Stimulated activated CD8-positive, alpha-beta memory T cell treated with anti-CD3 and anti-CD28 coated beads, Interleukin-2, amount 100 ng/mL, for 48 hours (primary cell): ENCODE measurements at places on chromosomes 3 and 15.
A peak's percentile ranks its signal among the peaks of the same experiment; 100 is the strongest.

DNA sequence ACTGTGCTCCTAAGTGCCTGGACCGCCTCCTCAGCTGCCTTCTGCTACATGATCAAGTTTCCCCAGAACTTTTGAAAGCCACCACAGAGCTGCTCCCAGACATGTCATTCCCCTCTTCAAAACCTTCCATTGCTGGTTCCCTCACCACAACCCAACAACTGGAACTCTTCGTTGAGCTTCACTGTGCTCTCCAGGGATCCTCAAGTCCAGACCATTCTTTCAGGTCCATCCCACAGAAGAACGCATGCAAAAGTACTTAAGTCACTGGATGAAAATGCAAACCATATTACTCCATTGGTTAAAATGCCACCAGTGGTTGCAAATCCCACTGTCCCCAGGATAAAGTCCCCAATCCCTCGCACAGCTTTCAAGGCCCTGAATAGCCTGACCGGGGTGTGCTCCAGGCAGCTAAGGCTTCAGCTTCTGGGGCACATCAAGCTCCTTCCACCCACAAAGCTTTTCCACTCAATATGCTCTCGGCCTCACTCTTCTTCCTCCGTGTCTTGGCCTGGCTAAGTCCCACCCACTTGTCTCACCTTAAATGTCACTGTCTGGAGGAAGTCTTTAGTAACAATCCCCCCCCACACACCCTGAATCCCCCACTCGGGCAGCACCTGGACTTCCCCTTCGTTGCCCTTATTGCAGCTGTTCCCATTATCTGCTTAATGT, 84.8 kb downstream of the XXYLT1 start:
- no peak for DNase-seq

DNA sequence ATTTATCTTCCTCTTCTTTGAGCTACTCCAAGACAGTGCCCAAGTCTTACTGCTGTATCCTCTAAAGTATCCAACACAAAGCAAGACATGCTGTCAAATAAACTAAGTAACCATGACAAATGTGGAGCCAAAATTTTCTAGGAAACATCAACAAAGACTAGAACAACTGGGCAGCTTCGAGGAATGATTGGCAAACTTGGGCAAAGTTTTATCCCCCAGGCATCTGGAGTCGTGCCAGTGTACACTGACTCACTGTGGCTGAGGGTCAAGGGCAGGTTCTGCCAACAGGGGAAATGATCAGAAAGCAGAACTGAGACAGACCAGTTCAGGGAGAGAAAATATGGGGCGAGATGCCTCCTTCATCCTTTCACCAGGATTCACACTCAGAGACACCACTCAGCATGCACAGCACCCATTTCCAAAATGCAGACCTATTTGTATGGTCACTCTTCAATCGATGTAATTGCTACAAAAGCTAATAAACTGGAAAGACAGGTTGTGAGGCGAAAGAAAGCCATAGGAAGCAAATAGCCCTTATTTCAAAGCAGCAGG, 65.8 kb downstream of the MB21D2 start:
- no peak for DNase-seq

GRCh38 chr3:112505907-112506306, 6.6 kb upstream of the BTLA start:
- no peak for DNase-seq

- no peak for DNase-seq
Observed at GRCh38 chr3:32452009-32452408, 50.6 kb downstream of the CMTM6 start.

DNA sequence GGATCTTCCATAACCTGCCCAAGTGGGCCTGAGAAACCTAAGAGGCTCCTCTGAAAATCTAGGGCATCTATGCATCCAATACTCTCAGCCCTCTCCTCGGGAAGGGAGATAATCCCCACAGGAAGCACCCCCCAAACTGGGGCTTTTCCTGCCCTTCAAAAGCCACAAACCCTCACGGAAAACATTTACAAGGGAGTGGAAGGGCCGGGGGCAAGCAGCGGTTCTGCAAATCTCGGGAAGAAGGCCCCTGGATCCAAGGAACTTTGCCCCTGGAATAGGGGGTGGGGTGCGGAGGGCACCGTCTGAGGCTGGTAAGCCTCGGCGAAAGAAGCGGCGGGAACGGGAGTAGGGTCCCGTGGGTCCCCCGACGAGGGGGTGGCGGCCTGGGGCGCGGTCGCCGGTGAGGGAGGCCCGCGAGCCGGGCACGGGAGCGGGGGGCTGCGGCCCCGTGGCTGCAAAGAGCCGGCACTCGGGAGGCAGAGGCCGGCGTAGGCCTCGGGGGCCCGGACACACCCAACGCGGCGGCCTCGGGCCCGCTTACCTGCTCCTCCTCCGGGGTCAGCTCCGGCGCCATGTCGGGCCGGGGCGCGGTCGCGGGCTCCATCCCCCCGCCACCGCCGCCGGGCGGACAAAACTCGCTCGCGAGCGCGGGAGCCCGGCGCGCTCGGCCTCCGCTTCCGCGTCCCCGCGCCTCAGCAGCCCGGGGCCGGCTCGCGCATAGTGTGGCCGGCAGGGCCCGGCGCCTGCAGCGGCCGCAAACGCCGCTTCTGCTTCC, 755 bp downstream of the PTPN9 start:
- peak; percentile 10 for DNase-seq

DNA sequence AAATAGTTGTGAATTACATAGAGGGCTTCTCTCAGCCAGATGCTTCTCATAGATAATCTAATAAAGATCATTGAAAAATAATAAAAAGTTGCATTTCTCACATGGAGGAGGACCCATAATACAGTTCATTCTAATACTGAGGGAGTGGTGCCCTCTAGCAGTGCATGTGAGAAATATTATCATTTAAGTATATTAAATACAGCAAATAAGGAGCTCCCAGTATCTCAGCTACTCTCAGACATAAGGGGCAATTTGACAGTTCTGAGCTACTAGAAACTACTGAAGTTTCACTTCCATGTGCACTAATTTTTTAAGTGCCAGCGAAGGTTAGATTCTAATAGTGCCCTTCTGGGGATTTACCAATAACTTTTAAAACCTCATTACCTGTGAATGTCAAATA, 188.3 kb downstream of the IL5RA start:
- DNase-seq: no peak

- DNase-seq: no peak
Observed at GRCh38 chr3:2822611-2823010, 287.6 kb downstream of the IL5RA start.

- DNase-seq: no peak
Observed at GRCh38 chr15:62848632-62849050, 193.9 kb upstream of the TPM1 start.

GRCh38 chr3:128485282-128486204, 7.5 kb downstream of the GATA2 start:
- DNase-seq: no peak

DNA sequence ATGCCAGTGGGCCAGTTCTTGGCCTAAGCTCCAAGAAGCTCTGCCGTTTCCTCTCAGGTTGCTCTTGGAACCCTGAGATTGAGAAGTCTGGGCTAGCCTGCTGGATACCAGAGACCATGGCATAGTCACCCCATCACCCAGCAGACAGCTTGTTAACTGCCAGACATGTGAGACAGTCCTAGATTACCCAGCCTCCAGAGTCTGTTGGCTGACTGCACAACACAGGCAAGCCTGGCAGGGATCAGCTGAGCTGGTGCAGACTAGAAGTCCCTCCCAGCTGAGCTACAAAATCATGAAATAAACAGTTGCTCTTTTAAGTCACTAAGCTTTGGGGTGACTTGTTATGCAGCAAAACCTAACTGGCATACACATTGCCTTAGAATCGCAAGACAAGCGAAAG, 5.2 kb downstream of the ANAPC13 start:
- no peak for DNase-seq

- no peak for DNase-seq
Observed at GRCh38 chr3:86740751-86741150, 250.2 kb downstream of the VGLL3 start.

GRCh38 chr15:75570126-75570845, 8.8 kb downstream of the PTPN9 start:
- no peak for DNase-seq

GRCh38 chr3:191441687-191442086, 19.3 kb upstream of the PYDC2 start:
- no peak for DNase-seq

- no peak for DNase-seq
Observed at GRCh38 chr3:13294442-13295351, 125.4 kb downstream of the NUP210 start.

GRCh38 chr3:119295816-119296726, 1.9 kb downstream of the ARHGAP31 start:
- no peak for DNase-seq

GRCh38 chr3:186093271-186093900, 15.5 kb downstream of the ETV5 start:
- no peak for DNase-seq

- no peak for DNase-seq
Observed at GRCh38 chr15:74960995-74961588, 4.5 kb upstream of the RPP25 start.

GRCh38 chr15:101528917-101529299, 39.4 kb upstream of the PCSK6 start:
- no peak for DNase-seq

DNA sequence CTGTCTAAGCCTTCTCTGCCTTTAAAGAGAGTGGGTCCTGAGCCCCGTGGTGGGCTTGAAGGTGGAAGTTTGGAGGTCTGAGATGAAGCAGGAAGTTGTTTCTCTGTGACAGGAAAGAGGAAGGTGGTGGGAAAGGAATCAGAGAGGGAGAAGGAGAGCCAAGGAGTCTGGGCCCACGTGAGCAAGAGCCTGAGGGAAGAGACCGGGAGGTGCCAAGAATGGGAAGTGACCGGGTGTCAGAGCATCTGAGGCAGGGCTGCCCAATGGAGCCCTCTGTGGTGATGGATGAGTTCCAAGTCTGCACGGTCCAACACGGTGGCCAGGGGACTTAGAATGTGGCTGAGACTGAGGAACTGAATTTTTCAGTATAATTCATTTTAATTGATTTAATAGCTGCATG, 24.6 kb downstream of the ALDH1L1 start:
- no peak for DNase-seq

- DNase-seq: no peak
Observed at GRCh38 chr3:85781806-85782205, 823.0 kb downstream of the CADM2 start.

DNA sequence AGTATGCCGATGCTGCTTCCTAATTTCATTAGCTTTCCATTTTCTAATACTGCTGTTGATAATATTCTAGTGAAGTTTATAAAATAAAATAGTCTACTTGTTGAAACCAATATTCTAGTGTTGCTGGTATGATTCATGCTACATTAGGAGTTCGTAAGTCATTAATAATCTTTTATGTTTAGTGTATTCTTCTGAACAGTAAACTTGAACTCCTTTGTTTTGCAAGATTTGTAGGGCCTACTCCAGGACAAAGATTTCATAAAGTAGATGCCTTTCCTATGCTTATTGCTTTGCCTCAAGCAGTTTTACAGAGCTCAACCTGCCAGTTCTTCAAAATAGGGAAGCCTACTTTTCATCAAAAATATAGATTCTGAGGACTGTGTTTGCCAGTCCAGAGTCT, 111.5 kb downstream of the RSRC1 start:
- DNase-seq: no peak

DNA sequence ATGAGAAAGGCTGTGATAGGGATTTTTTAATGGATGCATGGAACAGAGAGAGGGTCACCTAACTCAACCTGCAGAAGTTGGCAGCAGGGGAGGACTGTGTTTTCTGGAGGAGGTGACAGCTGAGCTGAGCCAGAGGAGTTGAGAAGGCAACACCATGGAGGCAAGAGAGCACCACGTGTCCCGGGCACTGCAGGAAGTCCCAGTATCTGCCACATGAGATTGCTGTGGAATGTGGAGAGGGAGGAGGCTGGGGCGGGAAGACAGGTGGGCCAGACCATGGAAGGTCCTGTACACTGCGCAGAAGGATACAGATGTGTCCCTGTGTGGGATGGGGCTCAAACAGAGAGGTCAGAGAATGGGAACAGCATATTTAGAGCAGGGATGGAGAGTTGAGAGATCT, 15.3 kb downstream of the MESP1 start:
- no peak for DNase-seq

- DNase-seq: no peak
Observed at GRCh38 chr3:152909180-152909883, 74.4 kb downstream of the P2RY1 start.

- DNase-seq: no peak
Observed at GRCh38 chr3:40800343-40800742, 275.6 kb downstream of the ZNF621 start.

GRCh38 chr3:148074946-148075345, 622.8 kb upstream of the AGTR1 start:
- no peak for DNase-seq

GRCh38 chr15:62856466-62857246, 185.9 kb upstream of the TPM1 start:
- DNase-seq: no peak

DNA sequence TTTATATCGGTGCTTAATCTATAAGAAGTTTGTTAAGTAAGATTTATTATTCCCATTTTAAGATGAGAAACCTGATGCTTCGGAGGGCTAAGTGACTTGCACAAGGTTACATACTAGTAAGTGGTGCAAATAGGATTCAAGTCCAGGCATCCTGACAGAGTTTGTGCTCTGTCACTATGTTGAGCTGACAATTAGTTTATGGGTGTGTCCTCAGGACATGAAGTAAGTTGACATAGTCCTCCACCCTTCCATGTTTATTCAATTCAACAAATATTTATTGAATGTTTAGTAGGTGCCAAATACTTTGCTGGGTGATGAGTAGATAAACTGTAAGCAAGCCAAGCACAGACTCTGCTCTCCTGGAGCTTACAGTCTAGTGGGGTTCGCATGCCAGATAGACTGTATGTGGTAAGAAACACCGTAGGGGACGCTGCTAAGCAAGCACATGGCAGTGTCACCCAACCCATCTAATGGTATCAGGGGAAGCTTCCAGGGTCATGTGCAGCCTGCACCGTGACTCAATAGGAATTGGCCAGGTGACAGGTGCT, 342.7 kb upstream of the SATB1 start:
- DNase-seq: no peak

DNA sequence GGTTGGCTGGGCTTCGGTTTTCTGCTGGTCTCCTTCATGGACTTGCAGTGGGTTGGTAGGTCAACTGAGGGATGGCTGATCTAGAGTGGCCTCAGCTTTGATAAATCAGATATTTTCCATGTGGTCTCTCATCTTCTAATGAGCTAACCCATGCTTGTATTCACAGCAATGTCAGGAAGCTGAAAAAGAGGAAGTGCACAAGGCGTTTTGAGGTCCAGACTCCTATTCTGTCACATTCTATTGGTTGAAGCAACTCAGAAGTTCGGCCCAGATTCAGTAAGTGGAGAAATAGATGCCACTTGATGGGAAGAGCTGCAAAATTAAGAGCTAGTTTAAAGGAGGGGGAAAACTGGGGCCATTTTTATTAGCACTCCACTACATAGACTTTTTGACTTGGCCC, 361.2 kb downstream of the DIPK2A start:
- no peak for DNase-seq
